ENCODE measurements at places on chromosomes 1 and 21.

- H3K27ac ChIP-seq: no peak overlapping the region
- no peaks in the 10 kb centered on the region for H3K27me3 ChIP-seq
- DNase-seq: no peak
- H3K4me1 ChIP-seq: no peaks in the 10 kb centered on the region
- H3K4me3 ChIP-seq: no peak overlapping the region
Observed at GRCh38 chr1:36782785-36783184, 251.5 kb downstream of the GRIK3 start.

GRCh38 chr1:42012852-42013251 is 94.1 kb upstream of the HIVEP3 start:
- peaks cover 14% of the 10 kb centered on the region for H3K27me3 ChIP-seq
- H3K27ac ChIP-seq: no peak overlapping the region
- H3K4me1 ChIP-seq: peaks cover 5% of the 10 kb centered on the region
- no peak overlapping the region for H3K4me3 ChIP-seq
- H3K36me3 ChIP-seq: no peaks in the 10 kb centered on the region

- peak; percentile 46 for DNase-seq
- H3K27ac ChIP-seq: no peak overlapping the region
- no peaks in the 10 kb centered on the region for H3K36me3 ChIP-seq
- no peaks in the 10 kb centered on the region for H3K4me1 ChIP-seq
Observed at GRCh38 chr1:175338387-175339135, 146.0 kb upstream of the KIAA0040 start.

DNA sequence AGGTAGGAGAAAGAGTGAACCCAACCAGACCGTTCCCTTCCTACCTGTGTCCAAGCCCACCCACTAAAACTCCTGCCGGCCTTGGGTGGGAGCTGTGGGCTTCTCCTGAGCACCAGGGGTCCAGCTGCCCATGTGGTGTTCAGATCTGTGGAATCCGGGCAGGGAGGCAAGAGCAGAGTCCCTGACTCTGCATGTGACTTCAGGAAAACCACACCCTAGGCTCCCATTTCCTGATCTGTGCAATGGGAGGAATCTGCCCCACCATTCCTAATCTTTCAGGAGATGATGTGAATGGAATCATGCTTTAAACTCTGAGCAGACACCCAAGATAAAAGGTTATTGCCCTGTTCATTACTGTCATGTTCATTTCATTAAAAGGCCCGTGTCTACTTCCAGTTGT is 27.6 kb downstream of the EIF2D start:
- no peak overlapping the region for H3K27ac ChIP-seq
- no peaks in the 10 kb centered on the region for H3K4me1 ChIP-seq
- no peaks in the 10 kb centered on the region for H3K36me3 ChIP-seq
- DNase-seq: no peak
- no peaks in the 10 kb centered on the region for H3K27me3 ChIP-seq

DNA sequence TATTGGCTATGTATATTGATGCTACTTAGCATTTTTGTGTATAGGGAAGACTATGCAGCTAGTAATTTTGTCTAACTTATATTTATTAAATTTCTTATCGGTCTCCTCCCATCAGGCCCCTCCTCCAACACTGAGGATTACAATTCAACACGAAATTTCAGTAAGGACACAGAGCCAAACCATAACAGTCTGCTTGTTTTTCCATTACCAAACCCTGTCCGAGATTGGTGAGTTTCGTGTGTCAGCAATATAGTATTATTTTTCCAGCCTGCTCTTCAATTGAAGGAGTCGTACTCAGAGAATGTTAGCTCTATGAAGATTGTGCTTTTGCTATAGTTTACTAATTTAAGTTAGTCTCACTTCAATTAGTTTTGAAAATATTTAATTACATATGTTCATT is 1495.3 kb downstream of the MRPL39 start:
- no peaks in the 10 kb centered on the region for H3K36me3 ChIP-seq
- no peaks in the 10 kb centered on the region for H3K4me1 ChIP-seq
- no peaks in the 10 kb centered on the region for H3K27me3 ChIP-seq
- no peak for DNase-seq
- no peak overlapping the region for H3K27ac ChIP-seq
- H3K4me3 ChIP-seq: no peak overlapping the region

DNA sequence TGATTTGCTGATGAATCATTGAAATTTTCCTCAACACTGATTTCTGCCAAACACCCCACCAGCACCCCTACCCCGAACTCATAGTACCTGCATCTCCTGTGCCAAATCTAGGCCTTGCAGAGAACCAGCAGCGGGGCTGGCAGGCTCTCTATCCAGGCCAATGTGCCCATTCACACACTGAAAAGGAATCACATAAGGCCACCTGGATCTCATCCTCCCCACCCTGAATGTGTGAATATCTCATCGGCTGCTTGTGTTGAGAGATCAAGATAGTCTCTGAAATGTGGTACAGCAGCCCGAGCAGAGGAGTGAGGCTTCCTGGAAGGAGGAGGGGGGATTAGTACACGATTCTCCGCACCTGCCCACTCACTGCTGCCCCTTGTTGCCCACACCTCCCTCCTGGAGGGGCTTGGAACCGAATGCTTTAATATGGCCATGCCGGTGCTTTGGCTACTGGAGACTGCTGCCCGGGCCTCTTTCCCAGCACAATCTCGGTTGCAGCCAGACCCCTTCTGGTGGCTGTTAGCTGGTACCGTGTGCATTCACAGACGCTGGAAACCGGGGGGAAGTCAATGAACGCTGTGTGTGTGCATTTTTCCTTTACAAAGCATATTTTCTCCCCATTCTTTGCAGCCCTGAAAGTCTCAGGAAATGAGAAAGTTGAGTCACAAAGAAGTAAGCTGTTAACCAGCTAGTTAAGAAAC is 619.5 kb downstream of the MATN1 start:
- DNase-seq: no peak
- no peak overlapping the region for H3K27ac ChIP-seq
- H3K4me1 ChIP-seq: no peaks in the 10 kb centered on the region
- no peaks in the 10 kb centered on the region for H3K36me3 ChIP-seq
- H3K27me3 ChIP-seq: no peaks in the 10 kb centered on the region

DNA sequence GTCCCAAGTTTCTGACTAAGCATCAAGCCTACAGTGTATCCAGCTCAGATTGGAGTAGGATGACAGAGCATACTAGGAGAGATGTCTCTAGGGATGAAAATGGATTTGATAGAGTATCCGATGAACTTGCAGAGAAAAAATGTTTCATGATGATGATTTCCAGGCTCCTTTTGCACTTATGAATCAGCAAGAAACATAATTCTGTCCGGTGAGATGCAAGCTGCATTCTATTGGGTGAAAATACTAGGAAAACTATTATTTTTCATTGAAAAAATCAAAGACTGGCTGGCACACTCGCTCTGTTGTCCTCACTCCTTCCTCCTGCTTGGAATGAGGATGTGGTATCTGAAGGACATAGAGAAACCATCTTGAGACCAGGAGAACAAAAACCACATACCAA is 35.4 kb upstream of the RAB3GAP2 start:
- no peaks in the 10 kb centered on the region for H3K27me3 ChIP-seq
- no peak for DNase-seq
- no peak overlapping the region for H3K4me3 ChIP-seq
- H3K27ac ChIP-seq: no peak overlapping the region
- no peaks in the 10 kb centered on the region for H3K36me3 ChIP-seq
- H3K4me1 ChIP-seq: no peaks in the 10 kb centered on the region

DNA sequence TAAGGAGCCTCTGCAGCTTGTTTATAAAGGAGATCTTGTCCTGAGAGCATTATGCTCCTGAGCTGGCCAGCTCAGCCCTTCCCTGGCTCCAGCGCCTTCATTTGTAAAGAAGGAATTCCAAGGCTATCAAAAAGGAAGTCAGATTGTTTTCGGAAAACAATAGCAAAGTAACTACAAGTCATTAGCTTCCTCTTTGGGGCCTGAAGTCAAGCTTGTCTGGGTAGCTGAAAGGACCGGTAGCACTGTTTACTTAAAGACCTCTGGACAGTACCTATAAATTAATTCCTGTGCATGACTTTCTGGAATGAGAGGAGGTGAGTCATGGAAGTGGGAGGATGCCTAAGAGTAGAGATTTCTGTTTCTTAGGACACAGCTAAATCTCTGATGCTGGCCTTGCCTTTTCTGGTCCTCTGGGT is 20.7 kb upstream of the GJA5 start:
- DNase-seq: no peak
- peaks cover 35% of the 10 kb centered on the region for H3K27me3 ChIP-seq
- H3K36me3 ChIP-seq: no peaks in the 10 kb centered on the region
- no peak overlapping the region for H3K4me3 ChIP-seq
- H3K27ac ChIP-seq: no peak overlapping the region
- no peaks in the 10 kb centered on the region for H3K4me1 ChIP-seq

- H3K36me3 ChIP-seq: peaks cover 15% of the 10 kb centered on the region
- no peak overlapping the region for H3K27ac ChIP-seq
- no peaks in the 10 kb centered on the region for H3K27me3 ChIP-seq
- no peak overlapping the region for H3K4me3 ChIP-seq
- H3K4me1 ChIP-seq: peaks cover 23% of the 10 kb centered on the region
- DNase-seq: no peak
Observed at GRCh38 chr1:30984165-30984889, 75.8 kb upstream of the SDC3 start.

DNA sequence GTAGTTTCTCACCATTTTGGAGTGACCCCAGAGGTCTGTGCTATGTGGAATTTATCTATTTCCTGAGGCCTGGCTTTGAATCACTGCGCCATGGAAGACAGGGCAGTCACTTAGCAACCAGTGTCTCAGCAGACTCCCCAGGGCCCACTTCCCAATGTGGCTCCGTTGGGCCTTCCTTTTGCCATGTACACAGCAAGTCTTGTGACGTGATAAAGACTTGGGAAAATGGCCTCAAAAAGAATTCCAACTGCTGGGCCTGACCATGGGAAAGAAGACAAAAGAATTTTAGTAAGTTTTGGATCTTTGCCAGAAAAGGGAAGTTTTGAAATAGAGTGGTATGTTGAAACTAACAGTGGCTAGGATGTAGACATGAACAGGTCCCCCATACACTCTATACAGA is 36.2 kb downstream of the TLR5 start:
- no peak for DNase-seq
- H3K36me3 ChIP-seq: no peaks in the 10 kb centered on the region
- no peaks in the 10 kb centered on the region for H3K27me3 ChIP-seq

DNA sequence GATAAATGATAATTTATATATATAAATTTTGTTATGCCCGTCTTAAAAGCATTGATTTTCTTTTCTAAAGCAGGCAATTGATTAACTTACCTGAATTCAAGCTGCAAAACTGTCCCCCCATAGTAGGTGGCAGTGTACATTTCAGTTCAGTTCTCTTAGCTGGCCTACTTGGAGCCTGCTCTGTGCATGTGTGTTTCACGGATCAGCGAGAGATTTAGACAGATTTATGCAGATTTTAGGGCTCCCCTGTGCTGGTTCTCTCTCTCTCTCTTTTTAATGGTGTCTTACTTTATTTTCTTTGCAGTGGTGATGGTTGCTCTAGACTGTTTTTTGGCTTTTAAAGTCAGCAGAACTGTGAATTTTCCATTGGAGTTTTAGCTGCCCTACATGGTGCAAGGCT is 30.7 kb downstream of the CLIC4 start:
- H3K4me1 ChIP-seq: peaks cover 58% of the 10 kb centered on the region
- H3K27ac ChIP-seq: no peak overlapping the region
- no peak for DNase-seq
- no peaks in the 10 kb centered on the region for H3K36me3 ChIP-seq
- no peaks in the 10 kb centered on the region for H3K27me3 ChIP-seq
- no peak overlapping the region for H3K4me3 ChIP-seq

DNA sequence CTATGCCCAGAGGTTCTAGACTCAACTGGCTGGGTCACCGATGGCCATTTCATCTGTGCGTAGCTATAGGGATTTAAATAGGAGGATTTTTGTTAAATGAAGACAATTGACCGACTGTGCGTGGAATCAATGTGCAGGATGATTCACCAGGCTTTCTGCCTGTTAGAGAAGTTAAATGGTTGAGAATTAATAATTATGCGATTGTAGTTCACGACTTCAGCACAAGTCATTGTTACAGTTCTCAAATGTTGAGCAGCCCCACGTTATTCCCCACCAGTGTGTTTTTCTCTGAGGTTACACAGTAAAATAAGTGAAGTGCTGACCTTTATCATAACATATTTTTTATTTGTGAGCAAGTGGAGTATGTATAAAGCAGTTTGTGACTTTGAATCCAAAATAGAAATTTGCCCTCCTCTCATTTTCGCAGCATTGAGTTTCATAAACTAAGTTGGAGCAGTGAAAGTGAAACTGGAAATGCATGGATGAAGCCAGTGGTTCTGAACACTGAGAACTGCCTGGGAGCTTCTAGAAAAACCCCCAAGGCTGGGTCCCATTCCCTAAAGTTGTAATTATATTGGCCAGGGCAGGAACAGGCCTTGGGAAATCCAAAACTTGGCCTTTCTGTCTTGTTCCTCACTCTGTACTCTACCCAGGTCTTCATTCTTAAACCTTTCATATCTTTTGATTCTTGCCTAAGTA is 102.6 kb downstream of the GALNT2 start:
- no peaks in the 10 kb centered on the region for H3K36me3 ChIP-seq
- peak overlapping the region; percentile 61 for H3K27ac ChIP-seq
- H3K27me3 ChIP-seq: no peaks in the 10 kb centered on the region

- no peaks in the 10 kb centered on the region for H3K36me3 ChIP-seq
- no peak overlapping the region for H3K4me3 ChIP-seq
- no peak for DNase-seq
Observed at GRCh38 chr1:26075421-26076144, 8.2 kb upstream of the TRIM63 start.

GRCh38 chr1:3735688-3736087 is 16.6 kb upstream of the CCDC27 start:
- H3K27ac ChIP-seq: no peak overlapping the region
- H3K27me3 ChIP-seq: no peaks in the 10 kb centered on the region
- no peak for DNase-seq
- no peak overlapping the region for H3K4me3 ChIP-seq
- H3K4me1 ChIP-seq: no peaks in the 10 kb centered on the region

GRCh38 chr1:87785386-87785785 is 456.7 kb downstream of the LMO4 start:
- no peak overlapping the region for H3K27ac ChIP-seq
- no peaks in the 10 kb centered on the region for H3K36me3 ChIP-seq
- H3K27me3 ChIP-seq: no peaks in the 10 kb centered on the region
- H3K4me3 ChIP-seq: no peak overlapping the region
- no peaks in the 10 kb centered on the region for H3K4me1 ChIP-seq
- DNase-seq: no peak

DNA sequence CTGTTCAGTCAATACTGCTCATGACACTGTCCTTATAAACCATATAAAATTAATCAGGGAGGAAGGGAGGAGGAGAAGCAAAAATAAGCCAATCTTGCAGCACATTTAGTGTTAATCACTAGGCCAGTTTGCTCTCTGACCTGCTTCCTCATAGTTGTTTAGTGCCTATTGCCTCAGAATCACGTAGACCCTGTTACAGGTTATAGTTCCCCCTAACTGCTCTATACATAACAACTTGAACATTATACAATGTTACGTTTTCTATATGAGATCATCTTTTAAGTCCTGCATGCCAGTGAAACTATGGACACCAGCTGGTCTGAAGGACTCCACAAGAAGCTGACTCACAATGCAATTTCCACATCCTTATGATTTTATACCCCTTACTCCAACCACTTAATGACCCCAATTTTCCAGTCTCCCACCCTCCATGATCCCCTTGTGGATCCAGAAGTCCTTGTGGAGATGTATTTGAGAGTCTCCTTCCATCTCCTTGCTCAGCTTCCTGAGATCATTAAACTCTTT is 34.9 kb upstream of the TACSTD2 start:
- DNase-seq: no peak
- no peak overlapping the region for H3K27ac ChIP-seq
- no peaks in the 10 kb centered on the region for H3K27me3 ChIP-seq
- no peaks in the 10 kb centered on the region for H3K36me3 ChIP-seq
